ENCODE measurements at places on chromosomes 11 and 22.

GRCh38 chr11:94885133-94885532, 88.2 kb downstream of the CWC15 start:
- no peak for DNase-seq

DNA sequence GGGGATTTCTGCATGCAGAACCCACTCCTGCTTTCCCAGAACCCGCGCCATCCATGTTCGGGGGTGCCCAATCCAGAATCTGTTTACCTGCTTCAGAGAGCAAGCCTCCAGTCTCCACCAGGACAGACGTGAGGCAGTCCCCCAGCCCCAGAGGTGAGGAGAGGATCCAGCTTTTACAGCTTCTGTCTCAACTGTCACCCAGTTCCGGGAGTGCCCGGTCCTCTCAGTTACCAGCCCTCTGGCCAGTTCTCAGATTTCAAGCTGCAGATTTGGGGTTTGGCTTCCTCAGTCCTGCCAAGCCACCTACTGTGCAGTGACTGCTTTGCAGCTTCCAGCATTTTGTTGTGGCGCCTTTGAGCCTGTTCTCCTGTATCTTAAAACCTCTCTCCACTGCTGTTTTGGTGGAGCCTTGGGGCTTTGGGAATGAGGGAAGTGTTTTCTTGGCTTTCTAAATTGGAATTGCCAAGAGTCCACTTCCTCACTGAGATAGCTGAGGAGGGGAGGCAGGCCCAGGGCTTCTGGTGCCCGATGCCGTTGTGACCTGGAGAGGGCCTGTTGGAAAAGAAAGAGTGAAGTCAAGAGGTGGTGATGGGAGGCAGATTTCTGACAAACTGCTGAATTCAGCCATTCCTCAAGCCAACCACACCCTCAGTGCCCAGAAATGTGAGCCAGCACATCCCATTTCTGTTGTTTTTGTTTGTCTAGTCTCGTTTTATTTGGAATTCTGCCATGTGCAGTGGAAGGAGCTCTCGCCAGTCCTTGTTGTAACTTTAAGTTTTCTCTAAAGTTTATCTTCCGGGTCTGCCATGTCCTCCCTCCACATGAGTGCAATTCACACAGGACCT, 513.4 kb downstream of the TBC1D22A start:
- no peak for DNase-seq

GRCh38 chr11:118060869-118061268, 16.0 kb upstream of the TMPRSS4 start:
- peak; percentile 79 for DNase-seq

DNA sequence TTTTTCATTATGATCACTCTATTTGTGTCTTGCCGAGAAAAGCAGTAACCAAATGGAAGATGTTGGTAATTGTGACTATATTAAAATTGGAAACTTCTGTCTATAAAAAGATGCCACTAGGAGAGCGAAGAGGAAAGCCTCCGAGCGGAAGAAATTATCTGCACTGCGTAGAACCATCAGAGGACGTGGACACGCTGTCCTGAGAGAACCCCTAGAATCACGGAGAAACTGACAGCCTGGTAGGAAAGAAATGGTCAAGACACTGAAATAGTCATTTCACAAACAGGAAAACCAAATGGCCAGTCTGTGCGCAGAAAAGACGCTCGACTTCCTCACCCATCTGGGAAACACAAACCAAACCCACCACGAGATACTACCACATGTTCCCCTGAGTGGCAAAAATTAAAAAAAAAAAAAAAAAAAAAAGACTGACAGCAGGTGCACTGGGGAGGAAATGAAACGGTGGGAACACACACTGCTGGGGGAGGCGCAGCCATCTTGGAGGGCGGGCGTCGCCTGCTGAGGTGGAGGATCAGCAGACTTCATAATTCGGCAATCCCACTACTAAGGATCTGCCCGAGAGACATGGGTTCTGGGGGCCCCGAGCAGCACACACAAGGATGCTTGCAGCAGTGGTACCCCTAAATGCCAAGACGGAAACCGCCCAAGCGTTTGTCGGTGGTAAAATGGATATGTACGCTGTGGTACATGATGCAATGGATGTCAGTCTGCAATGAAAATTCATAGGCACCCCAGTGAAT, 21.3 kb downstream of the IFITM10 start:
- no peak for DNase-seq

DNA sequence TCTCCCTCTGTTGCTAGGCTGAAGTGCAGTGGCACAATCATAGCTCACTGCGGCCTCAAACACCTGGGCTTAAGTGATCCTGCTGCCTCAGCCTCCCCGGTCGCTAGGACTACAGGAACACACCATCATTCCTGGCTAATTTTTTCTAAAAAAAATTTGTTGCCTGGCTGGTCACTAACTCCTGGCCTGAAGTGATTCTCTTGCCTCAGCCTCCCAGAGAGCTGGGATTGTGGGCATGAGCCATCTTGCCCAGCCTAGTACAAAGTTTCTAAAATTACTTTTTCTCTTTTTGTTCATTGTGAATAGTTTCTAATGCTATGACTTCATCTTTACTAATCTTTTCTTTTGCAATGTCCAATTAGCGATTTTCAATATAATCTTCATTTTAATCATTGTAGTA, 12.5 kb downstream of the RBM7 start:
- no peak for DNase-seq

- DNase-seq, result no peak
Observed at GRCh38 chr11:72683782-72684200, 9.6 kb upstream of the PDE2A start.

- DNase-seq, result no peak
Observed at GRCh38 chr11:11502263-11502861, 119.4 kb downstream of the GALNT18 start.

GRCh38 chr11:115439385-115439784, 64.8 kb downstream of the CADM1 start:
- no peak for DNase-seq

DNA sequence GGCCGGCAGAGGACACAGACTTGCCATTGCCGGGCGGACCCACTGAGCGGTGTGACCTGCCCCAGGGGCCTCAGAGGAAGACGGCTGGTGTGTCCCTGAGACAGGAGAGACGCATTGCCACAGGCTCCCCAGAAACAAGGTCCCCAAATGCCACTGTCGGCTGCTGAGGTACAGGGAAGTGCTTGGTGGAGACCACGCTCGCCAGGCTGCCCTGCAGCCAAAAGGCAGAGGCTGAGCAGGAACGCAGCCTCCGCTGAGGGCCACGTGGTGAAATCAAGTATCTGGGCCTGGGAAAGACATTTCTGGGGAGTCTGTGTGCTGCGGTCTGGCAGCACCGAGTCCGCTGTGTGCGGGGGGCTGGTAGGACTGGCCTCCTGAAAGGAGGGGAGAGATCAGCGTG, 794.9 kb downstream of the BRD1 start:
- no peak for DNase-seq

- no peak for DNase-seq
Observed at GRCh38 chr11:121522043-121522941, 69.5 kb upstream of the SORL1-AS1 start.

DNA sequence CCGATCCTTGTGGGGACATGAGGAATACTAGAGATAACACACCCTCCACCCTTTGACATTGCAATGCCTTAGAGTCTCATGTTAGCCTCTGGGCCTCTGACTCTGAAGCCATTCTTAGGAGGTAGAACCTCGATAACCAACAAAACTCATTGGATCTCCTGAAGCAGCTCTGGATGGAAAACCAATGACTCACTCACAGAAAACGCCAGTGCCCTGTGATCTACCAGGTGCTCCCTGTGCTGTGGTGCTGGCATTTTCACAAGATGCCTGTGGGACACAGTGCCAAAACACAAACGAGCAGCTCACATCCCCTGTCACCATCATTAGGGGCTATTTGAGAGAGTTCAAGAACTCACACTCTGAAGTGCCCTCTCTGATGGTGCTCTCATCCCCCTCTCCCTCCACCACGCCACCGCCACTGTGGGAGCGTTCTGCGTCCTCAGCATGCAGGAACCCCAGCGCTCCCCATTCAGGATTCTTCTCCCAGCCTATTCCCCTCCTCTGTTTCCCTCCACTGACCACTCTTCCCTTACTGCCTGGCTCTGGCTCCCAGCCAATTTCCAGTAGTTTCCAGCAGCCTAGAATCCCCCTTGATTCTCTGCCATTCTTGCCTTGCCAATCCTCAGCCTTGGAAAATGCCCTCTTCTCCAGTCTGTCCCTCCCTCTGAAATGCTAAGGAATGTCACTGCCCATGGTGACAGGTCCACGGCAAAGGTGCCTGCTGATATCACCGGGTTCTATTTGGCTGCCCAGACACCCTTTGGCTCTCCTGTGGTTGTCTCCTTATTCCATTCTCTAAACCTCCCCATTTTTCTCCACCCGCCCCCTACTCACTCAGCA, 4.7 kb upstream of the POLD4 start:
- no peak for DNase-seq

DNA sequence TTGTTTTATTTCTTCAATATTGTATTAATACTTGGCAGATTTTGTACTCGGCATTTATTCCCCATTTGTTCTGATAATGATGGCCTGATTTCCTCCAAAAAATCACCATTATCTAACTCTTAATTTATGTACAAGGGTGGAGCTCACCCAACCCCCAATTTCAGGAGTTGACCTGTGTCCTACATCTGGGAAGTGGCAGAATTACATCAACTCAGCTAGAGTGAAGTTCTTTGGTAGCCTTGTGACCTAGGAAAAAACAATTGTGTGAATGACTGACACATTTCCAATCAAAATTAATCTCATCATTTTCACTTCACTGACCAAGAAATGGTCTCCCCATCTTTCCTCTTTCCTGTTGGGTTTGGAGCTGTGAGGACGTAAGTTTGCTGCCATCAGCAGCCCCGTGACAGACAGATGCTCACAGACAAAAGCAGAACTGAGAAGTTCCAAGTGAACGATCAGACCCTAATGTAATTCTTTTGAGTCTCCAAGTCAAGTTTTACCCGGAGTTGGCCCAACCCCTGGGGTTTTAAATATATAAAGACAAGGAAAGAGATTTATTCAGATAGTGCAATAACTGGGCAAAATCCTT, 16.6 kb upstream of the MS4A6E start:
- no peak for DNase-seq

GRCh38 chr11:78350091-78350645, 67.5 kb downstream of the GAB2 start:
- no peak for DNase-seq

DNA sequence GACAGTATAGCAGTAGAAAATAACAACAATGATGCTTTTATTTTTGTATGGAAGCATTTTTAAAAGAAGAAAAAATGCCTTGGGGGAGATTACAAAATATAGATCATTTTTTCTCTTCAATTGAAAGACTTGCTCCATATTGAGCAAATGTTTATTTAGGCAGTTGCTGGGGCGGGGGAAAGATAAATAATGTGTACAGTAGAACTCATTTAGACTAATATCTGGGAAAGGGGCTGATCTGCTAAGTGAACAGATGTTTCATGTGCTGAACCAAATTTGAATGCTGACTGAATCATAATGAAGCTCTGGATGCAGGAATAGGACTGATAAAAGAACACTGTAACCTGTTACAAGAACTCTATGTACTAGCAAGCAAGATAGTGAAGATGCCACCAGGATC, 457.1 kb upstream of the TENM4 start:
- DNase-seq, result no peak

- no peak for DNase-seq
Observed at GRCh38 chr11:77505956-77506355, 32.1 kb upstream of the PAK1 start.

DNA sequence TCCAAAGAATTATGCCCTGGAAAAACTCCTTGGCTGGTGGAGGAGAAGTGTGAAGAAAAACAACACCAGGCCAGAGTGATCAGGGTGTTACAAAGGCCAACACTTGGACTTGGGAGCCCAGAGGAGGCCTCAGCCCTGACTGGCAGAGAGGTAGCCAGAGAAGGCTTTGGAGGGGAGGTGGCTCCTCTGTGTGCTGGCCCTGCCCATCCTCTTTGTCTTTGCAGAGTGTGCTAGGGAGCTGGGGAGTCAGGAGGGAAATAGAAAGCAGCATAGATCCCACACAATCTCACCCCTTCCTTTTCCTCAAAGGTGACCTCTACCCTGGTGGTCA, 12.0 kb upstream of the P2RY6 start:
- DNase-seq, result no peak

DNA sequence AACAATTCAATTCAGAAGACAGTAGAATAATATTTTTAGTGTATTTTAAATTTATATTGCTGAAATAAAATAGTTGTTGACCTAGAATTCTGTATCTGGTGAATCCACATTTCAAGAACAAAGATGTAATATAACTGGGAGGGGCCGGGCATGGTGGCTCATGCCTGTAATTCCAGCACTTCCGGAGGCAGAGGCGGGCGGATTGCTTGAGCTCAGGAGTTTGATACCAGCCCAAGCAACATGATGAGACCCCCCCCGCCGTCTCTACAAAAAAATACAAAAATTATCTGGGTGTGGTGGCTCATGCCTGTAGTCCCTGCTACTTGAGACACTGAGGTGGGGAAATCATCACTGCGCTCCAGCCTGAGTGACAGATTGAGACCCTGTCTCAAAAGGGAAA, 72.6 kb downstream of the CD82 start:
- DNase-seq, result no peak

GRCh38 chr11:93559681-93560080, 16.5 kb upstream of the SMCO4 start:
- no peak for DNase-seq

DNA sequence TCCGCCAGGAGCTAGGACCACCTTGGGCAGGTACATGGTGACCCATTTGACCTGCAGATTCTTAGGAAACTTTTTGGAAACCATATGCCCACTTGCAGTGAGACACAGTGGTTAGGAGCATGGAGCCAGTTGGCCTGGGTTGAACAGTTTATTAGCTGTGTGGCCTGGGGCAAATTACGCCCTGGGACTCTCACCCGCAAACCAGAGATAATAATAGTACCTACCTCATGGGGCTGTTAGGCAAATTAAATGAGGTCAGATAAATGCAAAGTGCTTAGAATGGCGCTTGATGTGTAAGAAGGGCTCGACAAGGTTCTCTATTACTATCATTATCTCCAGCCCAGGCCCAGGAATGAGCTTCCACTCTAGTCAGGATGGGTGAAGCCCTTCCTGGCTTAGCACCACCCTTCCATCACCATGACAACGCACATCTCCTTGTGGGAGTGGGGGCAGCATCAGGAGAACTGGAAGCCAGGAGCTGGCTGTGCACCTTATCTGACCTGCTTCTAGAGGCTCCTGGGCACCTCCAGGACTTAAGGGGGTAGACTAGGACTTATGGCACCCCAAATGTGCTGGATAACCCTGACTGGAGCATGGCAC, 5.1 kb downstream of the SYT12 start:
- no peak for DNase-seq

GRCh38 chr11:113833151-113833550, 42.2 kb downstream of the USP28 start:
- DNase-seq, result no peak
